Activated naive CD8-positive, alpha-beta T cell treated with anti-CD3 and anti-CD28 coated beads, Interleukin-2, amount 10 ng/mL, durations not matched to agents 7 days and 5 days (primary cell): ENCODE measurements at places on chromosomes 12 and 14. TPM values are rescaled to one million over a fixed set of nuclear protein-coding genes. Genes with fewer than 3 reads are reported as not detected.

Gene GLT1D1
- total RNA-seq, result not detected

Gene DBX2
- total RNA-seq, result not detected

- peaks cover 2% of the 10 kb centered on the region for H3K27me3 ChIP-seq
- no peaks in the 10 kb centered on the region for H3K4me1 ChIP-seq
- no peaks in the 10 kb centered on the region for H3K36me3 ChIP-seq
- no peak overlapping the region for H3K4me3 ChIP-seq
- no peak for DNase-seq
- H3K27ac ChIP-seq, result no peak overlapping the region
Observed at GRCh38 chr12:101221301-101221700, 11.3 kb upstream of the SLC5A8 start.

Gene BBS10
- 5.8 TPM for total RNA-seq

DNA sequence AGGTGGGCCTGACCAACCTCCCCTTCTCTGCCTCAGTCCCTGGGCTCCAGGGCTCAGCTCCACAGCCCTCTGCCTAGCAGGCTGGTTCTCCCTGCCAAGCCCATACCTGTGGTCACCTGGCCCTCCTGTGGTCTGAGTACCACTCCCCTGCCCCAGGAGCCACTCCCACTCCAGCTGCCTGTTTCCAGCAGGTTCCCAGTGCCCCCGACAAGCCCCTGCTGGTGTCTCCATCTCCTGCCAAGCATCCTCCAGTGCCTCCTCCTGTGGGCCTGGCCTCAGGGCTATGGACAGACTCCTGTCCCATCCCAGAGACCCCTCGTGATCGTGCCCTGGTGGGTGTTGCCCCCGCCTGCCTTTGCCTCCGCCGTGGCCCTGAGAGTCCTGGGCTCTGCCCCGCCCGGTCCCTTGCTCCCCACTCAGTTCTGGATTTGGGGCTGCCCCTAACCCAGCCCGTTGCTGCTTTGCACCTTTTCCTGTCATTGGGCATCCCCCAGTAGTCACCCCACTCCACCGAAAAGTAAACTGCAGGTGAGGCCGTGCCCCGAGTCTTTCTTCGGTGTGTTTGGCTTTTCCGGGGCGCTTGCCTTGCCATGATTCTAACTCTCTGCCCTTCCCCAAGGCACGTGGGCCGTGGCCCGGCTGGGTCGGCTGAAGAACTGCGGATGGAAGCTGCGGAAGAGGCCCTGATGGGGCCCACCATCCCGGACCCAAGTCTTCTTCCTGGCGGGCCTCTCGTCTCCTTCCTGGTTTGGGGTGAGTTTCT, 9.8 kb downstream of the MEG3 start:
- no peak overlapping the region for H3K4me3 ChIP-seq
- H3K27me3 ChIP-seq, result no peaks in the 10 kb centered on the region
- H3K4me1 ChIP-seq, result no peaks in the 10 kb centered on the region
- H3K36me3 ChIP-seq, result no peaks in the 10 kb centered on the region
- H3K27ac ChIP-seq, result no peak overlapping the region

DNA sequence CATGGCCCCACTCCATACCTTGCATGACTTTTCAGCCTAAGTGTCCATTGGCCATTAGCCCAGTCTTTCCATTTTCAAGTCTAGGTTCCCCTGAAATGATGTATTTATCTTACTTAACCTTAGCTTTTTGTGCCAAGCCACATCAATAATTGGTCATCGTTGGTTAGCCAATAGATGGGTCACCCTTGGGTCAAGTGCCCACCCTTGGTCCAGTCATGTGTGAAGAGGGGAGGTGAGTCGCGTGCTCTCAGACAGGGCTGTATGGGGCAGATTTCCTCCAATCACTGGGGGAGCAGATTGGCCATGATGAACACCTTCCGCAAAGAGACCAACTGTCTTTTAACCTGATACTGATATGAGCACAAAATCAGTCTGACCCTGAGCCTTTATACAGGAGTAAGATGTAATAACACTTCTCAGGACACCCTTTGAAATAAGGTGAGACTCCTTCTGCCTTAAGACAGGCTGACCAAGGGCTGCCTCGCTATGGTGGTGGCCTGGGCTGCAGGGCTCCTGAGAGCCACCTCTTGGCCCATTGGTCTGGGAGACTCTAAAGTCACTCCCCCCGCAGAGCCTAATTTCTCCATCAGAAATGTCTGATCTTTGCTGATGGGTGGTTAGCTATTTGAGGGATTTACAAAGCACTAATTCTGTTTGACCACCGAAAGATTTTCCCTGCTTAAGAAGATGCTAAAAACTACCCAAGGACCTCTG, 143.2 kb downstream of the ZFP36L1 start:
- no peak overlapping the region for H3K4me3 ChIP-seq
- no peaks in the 10 kb centered on the region for H3K36me3 ChIP-seq
- no peak overlapping the region for H3K27ac ChIP-seq
- H3K27me3 ChIP-seq, result peaks cover 3% of the 10 kb centered on the region
- peaks cover 6% of the 10 kb centered on the region for H3K4me1 ChIP-seq

GRCh38 chr12:95633049-95633731, 81.9 kb upstream of the USP44 start:
- H3K4me1 ChIP-seq, result no peaks in the 10 kb centered on the region
- no peaks in the 10 kb centered on the region for H3K27me3 ChIP-seq
- no peak for DNase-seq
- H3K36me3 ChIP-seq, result no peaks in the 10 kb centered on the region

Gene NRL
- 3.3 TPM for total RNA-seq

- H3K27me3 ChIP-seq, result no peaks in the 10 kb centered on the region
- DNase-seq, result no peak
- H3K27ac ChIP-seq, result no peak overlapping the region
- peaks cover 16% of the 10 kb centered on the region for H3K4me1 ChIP-seq
- no peak overlapping the region for H3K4me3 ChIP-seq
- H3K36me3 ChIP-seq, result peaks cover 56% of the 10 kb centered on the region
Observed at GRCh38 chr12:31834150-31834549, 105.3 kb upstream of the AMN1 start.

Gene MIP
- total RNA-seq, result not detected

DNA sequence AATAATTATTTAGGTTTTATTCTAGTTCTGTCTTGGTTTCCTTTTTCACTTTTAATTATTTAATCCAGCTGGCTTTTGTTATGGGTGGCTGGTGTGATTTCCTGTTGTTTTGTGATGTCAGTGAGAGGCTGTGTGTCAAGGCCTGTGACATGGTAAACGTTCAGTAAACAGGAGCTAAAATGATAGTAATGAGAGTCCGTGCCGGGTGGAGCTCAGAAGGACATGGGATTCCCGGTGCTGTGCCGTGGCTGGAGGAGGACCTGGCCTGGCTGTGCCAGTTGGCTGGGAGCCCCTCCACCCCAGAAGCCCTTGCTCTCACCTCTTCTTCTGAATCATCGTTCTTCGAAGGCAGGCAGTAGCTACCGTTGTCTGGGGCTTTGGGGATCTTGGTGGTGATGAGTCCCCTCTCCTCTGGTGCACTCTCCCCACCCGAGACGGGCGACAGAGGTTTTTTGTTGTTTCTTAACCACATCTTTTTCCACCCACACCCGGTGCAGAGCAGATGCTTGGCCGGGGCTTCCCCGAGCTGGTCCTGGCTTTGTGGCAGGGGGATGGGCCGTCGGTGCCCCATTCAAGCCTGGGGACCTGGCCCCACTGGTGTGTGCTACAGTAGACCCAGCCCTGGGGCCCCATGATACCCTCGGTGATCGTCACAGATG, 29.1 kb downstream of the SH2B3 start:
- H3K27me3 ChIP-seq, result no peaks in the 10 kb centered on the region
- H3K36me3 ChIP-seq, result peaks cover 22% of the 10 kb centered on the region
- peak overlapping the region; percentile 97 for H3K27ac ChIP-seq
- H3K4me3 ChIP-seq, result peak overlapping the region; percentile 80
- H3K4me1 ChIP-seq, result peaks cover 83% of the 10 kb centered on the region

Gene ANKRD33
- total RNA-seq, result not detected

DNA sequence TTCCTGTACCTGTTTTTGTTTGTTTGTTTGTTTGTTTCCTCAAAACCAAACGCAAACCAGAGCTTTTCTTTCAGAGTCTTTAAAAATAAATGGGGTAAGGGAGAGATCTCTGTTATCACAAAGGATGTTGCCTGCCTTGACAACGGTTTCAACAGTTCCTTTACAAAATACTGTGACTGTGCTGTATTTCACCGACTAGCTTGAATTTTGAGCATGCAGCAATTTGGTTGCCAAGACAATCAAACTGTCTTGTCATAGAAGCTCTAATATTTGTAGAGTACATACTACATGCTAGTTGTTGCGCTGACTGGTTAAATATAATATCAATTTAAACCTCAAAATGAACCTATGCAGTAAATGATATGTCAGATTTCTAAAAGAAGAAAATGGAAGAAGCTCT, 22.4 kb upstream of the TCP11L2 start:
- H3K4me3 ChIP-seq, result no peak overlapping the region
- no peaks in the 10 kb centered on the region for H3K36me3 ChIP-seq
- peaks cover 6% of the 10 kb centered on the region for H3K27me3 ChIP-seq
- no peak for DNase-seq
- H3K27ac ChIP-seq, result no peak overlapping the region
- peaks cover 7% of the 10 kb centered on the region for H3K4me1 ChIP-seq
